ENCODE measurements at places on chromosomes 1 and 21. TPM values are rescaled to one million over a fixed set of nuclear protein-coding genes. Genes with fewer than 3 reads are reported as not detected.
A peak's percentile ranks its signal among the peaks of the same experiment; 100 is the strongest.

Gene FAM72A
- 29.6 TPM for total RNA-seq

DNA sequence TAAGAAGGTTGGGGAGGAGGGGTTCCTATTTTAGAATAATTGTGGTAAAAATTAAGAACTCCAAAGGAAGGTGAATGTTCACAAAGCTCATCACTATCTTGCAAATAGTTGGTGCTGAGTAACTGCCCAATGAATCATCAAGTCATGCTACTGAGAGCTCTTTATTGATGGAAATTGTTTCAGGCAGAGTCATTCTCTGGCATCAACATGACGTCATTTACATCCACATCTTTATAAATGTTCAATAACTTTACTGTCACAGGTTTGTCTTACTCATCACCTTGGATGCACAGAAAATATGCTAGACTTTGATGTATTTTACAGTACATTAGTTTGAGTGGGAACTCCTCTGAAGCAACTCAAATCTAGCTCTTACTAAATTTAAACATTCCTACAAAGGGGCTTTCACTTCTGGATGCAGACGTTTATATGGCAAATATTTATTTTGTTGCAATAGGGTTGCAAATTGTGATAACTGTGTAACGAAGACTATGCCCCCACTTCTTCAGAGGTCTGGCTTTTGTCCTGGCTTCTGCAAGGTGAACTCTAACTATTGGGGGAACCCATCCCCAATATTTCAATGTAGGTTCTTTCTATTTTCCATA, 273.7 kb upstream of the AJAP1 start:
- H3K36me3 ChIP-seq, result no peaks in the 10 kb centered on the region
- H3K4me1 ChIP-seq, result peaks cover 8% of the 10 kb centered on the region

- no peaks in the 10 kb centered on the region for H3K36me3 ChIP-seq
- H3K27me3 ChIP-seq, result no peaks in the 10 kb centered on the region
- peaks cover 4% of the 10 kb centered on the region for H3K4me1 ChIP-seq
Observed at GRCh38 chr1:160108888-160109662, 6.5 kb upstream of the ATP1A2 start.

Gene PPIAL4G
- total RNA-seq, result 1.1 TPM

Gene SH2D1B
- not detected for total RNA-seq

DNA sequence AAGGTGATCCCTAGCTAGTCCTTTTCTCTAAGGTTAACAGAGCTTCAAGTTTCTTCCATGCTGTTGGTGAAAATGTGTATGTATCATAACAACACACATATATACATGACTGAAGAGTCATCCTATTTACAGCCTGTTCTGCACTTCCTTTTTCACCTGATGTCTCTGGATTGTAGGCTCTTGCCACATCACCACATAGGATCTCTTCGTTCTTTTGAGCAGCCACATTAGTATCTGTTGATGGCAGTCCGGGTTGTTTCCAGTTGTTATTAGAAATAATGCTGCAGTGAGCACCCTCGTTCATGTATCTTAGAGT, 19.7 kb downstream of the MRPL37 start:
- DNase-seq, result no peak
- H3K4me3 ChIP-seq, result no peak overlapping the region
- peak overlapping the region; percentile 23 for H3K27ac ChIP-seq

DNA sequence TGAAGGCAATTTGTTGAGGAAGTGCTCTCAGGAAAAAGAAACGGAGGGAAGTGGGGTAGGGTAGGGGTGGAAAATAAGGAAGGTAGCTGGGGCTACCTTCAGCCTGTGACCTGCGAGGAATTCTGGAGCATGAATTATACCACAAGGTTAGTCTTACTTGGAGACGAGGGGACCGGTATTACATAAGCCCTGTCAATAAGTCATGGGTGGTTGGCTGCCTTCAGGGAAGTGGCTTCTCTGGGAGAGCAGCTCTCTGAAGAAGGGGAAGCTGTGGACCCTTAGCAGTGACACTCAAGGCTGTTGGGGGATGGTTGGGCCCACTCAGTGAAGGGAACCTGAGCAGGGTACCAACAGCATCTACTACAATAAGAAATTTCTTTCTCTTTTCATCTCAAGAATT, 111.3 kb downstream of the TNFSF18 start:
- no peak for DNase-seq
- H3K4me3 ChIP-seq, result no peak overlapping the region
- peaks cover 2% of the 10 kb centered on the region for H3K27me3 ChIP-seq
- peaks cover 1% of the 10 kb centered on the region for H3K4me1 ChIP-seq
- H3K36me3 ChIP-seq, result no peaks in the 10 kb centered on the region

- peaks cover 45% of the 10 kb centered on the region for H3K36me3 ChIP-seq
- DNase-seq, result no peak
- no peaks in the 10 kb centered on the region for H3K4me1 ChIP-seq
Observed at GRCh38 chr1:205088341-205088740, 4.1 kb upstream of the TMEM81 start.

GRCh38 chr1:8712413-8713231, 104.8 kb downstream of the RERE start:
- H3K27me3 ChIP-seq, result no peaks in the 10 kb centered on the region
- H3K4me1 ChIP-seq, result peaks cover 27% of the 10 kb centered on the region
- H3K4me3 ChIP-seq, result peak overlapping the region; percentile 49
- DNase-seq, result no peak

Gene CRNN
- total RNA-seq, result not detected

DNA sequence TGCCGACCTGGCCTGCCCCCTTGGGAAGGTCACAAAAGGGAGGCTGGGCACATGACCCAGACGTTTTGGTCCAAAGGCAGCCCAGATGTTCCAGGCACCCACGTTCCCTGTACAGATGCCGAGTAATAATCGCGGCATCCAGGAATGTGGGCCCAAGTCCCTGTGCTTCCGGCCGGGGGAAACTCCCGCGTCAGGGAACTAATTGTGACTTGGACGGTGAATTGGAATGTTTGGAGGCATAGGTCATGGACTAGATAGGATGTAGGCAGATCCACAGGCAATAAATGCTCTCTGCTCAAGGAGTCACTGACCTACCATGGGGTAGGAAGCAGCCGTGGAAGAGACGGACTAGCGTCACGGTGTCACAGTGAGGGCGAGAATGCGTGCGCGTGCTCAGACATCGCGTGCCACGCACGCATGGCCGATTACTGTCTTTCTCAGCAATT, 178.4 kb downstream of the DUSP10 start:
- H3K4me3 ChIP-seq, result no peak overlapping the region
- DNase-seq, result no peak
- no peaks in the 10 kb centered on the region for H3K36me3 ChIP-seq
- no peaks in the 10 kb centered on the region for H3K4me1 ChIP-seq
- H3K27me3 ChIP-seq, result peaks cover 14% of the 10 kb centered on the region
- H3K27ac ChIP-seq, result no peak overlapping the region

- no peak overlapping the region for H3K27ac ChIP-seq
- no peaks in the 10 kb centered on the region for H3K27me3 ChIP-seq
- no peaks in the 10 kb centered on the region for H3K4me1 ChIP-seq
- H3K36me3 ChIP-seq, result no peaks in the 10 kb centered on the region
Observed at GRCh38 chr1:163528710-163529348, 207.1 kb downstream of the NUF2 start.

Gene SIM2
- 0.05 TPM for total RNA-seq

DNA sequence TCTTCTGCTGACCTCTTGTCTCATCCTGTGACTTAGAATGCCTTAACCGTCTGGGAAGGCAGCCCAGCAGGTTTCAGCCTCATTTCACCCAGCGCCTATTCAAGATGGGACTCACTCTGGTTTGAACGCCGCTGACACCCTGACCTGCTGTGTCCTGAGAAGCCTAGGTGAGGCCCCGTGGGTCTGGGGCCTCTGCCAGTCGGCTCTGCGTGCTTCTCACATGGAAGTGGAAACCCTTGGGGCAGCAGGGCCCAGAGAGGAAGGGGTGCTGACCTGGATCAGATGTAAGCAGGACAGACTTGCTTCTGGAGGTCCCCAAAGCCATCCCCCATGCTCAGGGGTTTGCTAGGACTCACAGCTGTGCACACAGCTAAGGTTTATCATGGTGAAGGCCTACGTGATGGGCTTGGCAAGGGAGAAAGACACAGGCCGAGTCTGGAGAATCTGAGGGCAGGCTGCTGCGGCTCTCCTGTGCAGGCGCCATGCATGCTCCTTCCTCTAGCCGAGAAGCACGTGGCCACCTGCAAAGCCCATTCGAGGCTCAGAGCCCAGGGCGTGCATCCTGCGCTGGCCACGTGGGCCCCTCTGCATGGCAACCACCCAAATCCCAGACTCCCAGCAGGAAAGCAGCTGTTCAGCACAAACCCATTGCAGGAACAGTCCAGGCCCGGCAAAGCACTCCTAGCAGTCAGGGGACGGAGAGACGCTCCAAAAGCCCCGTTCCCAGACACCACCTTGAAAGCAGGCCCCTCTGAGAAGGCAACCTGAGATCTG, 3.8 kb downstream of the TRPM2 start:
- no peak overlapping the region for H3K4me3 ChIP-seq
- no peak for DNase-seq
- peaks cover 50% of the 10 kb centered on the region for H3K4me1 ChIP-seq
- no peak overlapping the region for H3K27ac ChIP-seq
- no peaks in the 10 kb centered on the region for H3K27me3 ChIP-seq

GRCh38 chr1:90834886-90835660, 118.0 kb upstream of the BARHL2 start:
- H3K27me3 ChIP-seq, result peaks cover 86% of the 10 kb centered on the region
- peak overlapping the region; percentile 44 for H3K27ac ChIP-seq
- H3K4me3 ChIP-seq, result no peak overlapping the region
- no peak for DNase-seq

Gene NUDT17
- 3.4 TPM for total RNA-seq

DNA sequence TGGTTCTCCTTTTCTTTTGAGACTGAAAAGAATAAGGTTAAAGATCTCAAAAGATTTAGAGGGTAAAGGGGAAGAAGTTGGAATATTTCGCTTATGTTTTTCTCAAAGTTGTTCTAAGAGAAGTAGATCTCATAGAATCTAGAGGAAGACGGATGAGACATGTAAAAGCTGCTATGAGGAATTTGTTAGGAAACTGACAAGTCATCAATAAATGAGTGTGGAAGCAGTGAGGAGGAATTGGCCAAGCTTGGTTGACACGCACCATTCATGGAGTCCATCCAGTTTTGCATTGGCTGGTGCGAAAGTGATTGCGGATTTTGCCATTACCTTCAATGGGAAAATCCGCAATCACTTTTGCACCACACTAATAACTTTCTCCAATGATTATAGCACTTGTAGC, 20.0 kb downstream of the SLAMF6 start:
- no peaks in the 10 kb centered on the region for H3K27me3 ChIP-seq
- peaks cover 1% of the 10 kb centered on the region for H3K4me1 ChIP-seq
- no peak overlapping the region for H3K4me3 ChIP-seq
- H3K27ac ChIP-seq, result no peak overlapping the region

Gene STUM
- not detected for total RNA-seq

DNA sequence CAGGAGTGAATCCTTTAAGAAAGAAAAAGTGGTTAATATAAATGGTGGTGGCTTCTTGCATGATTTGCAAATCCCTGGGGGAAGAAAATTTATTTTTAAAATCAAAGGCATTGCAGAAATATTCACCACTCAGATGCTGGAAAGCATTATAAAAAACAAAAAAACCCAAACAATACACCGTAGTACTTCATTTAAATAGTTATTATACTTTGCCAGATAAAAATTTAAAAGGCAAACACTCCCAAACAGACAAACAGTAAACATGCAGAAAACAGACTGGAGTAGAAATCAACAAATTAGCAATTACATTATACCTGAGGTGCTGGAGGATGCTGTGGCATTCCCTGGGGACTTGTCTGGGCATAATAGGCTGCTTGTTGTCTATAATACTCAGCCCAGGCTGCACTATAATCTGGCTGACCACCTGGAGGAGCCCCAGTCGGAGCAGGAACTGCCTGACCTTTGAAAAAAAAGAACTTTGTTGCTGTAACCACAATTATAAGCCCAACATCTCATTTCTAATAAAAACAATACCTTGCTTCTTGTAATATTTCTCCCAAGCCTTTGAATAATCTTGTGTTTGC, 29.9 kb downstream of the FUBP1 start:
- H3K4me1 ChIP-seq, result peaks cover 26% of the 10 kb centered on the region
- DNase-seq, result no peak
- H3K36me3 ChIP-seq, result peaks cover 60% of the 10 kb centered on the region
- H3K27ac ChIP-seq, result peak overlapping the region; percentile 41
- H3K27me3 ChIP-seq, result no peaks in the 10 kb centered on the region
- no peak overlapping the region for H3K4me3 ChIP-seq

- no peaks in the 10 kb centered on the region for H3K36me3 ChIP-seq
- H3K4me1 ChIP-seq, result no peaks in the 10 kb centered on the region
- no peak for DNase-seq
- peaks cover 17% of the 10 kb centered on the region for H3K27me3 ChIP-seq
Observed at GRCh38 chr1:96714881-96715280, 6.7 kb upstream of the PTBP2 start.

DNA sequence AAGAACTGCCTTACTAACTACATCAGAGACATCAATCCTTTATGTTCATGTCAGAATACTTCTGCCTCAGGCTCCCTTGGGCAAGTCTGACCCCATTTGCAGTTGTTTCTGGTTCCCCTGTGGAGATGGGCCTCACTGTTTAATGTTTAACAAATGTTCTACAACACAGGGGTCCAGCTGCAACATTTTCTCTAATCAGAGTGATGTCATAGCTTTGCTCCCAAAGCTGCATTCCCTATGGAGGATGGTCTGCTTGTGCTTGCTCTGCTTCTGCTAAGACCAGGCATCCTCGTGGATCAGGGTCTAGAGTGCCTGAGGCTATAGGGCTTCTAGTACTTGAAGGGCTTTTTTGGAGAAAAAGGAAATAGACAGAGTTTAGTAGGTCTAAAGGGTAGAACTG, 1071.2 kb downstream of the TTLL7 start:
- no peaks in the 10 kb centered on the region for H3K36me3 ChIP-seq
- no peak overlapping the region for H3K27ac ChIP-seq
- H3K4me3 ChIP-seq, result no peak overlapping the region
- H3K4me1 ChIP-seq, result no peaks in the 10 kb centered on the region

DNA sequence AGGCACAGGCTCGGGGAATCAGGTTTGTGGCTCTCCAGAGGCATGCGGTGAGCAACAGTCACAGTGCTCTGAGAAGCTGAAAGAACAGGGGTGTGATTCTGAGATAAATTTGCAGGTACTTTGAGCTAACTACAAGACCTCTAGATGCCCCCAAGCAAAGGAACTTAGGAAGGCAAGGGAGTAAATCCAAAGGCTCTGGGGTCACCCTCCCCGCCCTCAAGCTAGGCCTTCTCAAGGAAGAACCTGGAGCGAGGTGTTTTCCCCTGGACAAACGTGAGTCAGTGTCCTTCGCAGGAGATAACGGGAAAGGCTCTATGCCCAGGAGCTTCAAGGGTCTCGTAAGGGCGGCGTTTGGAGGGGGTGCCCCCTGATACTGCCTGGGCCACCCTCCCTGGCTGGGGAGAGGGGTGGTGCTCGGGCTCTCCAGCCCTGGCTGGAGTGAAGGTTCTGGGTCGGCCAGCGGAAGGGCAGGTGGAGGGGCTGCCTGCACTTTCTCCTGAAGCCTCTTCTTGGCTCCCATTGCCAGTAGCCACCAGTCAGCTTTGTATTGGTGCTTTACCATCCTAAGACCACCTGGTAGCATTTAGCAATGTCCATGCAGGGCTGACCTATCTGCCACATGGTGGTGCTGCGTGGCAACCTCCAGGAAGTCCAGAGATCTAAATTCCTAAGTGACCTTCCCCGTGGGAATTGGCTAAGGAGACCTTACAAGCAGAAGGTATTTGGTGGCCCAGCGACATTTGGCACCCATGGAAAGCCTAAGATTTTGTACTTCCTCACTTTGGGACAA, 44.0 kb downstream of the GPR161 start:
- H3K4me1 ChIP-seq, result no peaks in the 10 kb centered on the region
- no peak for DNase-seq
- H3K27ac ChIP-seq, result no peak overlapping the region
- H3K27me3 ChIP-seq, result peaks cover 3% of the 10 kb centered on the region
- H3K36me3 ChIP-seq, result no peaks in the 10 kb centered on the region
